ENCODE measurements at places on chromosomes 4 and X.
A peak's percentile ranks its signal among the peaks of the same experiment; 100 is the strongest.

DNA sequence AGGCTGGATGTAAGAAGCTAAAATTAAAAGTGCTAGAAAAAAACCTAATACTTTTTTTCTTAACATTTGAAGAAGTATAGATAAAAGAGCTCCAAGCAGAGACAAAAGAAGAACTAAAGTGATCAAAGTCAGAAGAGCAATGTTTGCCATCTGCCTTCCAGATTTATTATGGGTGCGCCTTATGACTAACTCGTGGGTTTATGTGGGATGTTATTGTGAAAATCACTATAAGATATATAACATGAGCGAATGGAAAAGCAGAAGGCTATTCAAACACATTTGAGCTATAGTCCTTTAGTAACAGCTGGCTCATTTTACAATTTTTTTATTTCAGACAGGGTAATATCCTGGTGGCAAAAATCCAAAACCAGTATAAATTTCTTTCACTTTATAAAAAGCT lies 1040.7 kb downstream of the RAPGEF2 start:
- ATAC-seq: no peak

DNA sequence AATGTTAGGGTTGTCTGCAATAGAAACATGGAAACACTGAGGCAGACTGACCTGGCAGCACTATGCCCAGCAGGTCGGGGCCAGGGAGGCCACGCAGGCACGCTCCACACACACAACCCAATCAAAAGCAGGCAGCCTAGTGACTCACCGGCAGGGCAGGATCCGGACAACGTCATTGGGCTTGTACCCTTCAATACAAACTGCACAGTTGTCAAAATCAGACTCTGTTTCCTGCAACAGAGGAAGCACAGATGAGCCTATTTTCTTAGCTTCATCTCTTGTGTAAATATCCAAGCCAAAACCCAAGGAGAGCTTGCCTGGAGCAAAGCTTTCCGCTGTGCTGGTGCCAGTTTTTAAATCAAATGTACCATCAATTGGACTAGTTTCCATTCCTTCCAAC lies 185.8 kb downstream of the RNF150 start:
- ATAC-seq: no peak

GRCh38 chrX:11640089-11640488 lies 25.6 kb downstream of the ARHGAP6 start:
- peak; percentile 59 for ATAC-seq

GRCh38 chr4:84870398-84871163 lies 95.9 kb downstream of the WDFY3 start:
- ATAC-seq: peak; percentile 77

DNA sequence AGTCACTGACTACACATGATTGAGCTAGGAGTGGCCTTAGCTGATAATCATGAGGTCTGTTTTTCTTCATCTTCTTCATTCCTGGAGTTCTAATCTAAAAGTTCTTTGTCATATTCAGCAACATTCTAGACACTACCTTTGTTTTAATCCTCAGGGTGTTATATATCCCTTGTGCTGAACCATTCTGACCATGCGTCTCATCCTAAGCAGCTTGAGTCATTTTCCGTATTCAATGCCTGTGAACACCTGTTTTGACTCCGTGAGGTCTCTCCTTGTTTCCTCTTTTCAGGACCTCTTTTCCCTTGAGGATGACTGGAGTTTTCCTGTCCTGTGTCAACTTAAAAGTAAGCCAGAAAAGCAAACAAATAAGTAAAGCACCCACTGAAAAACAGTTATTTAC lies 597.9 kb downstream of the GBA3 start:
- ATAC-seq: no peak

DNA sequence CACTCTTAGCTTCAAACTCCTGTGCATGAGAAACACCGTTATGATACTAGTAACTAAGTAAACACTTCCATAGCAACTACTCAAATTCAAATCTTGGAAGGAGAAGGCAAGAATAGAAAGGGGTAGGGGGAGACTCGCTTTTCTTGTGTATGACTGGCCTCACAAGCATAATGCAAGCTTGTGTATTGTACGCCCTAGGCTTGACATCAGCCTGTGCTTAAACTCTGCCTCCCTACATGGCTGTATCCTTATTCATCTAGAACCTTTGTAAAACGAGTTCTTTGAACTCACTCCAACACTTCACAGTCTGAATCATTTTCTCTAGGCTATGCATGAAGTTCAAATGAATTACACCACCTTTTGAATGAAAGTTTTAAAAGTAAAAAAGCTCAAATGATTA lies 1071.2 kb upstream of the ADGRL3 start:
- ATAC-seq: peak; percentile 58

- ATAC-seq: peak; percentile 47
These were observed 100.1 kb upstream of the VCX3B start for GRCh38 chrX:8364369-8365141.

GRCh38 chr4:23993373-23993772 lies 103.5 kb upstream of the PPARGC1A start:
- ATAC-seq: no peak

- no peak for ATAC-seq
These were observed 2.7 kb downstream of the ARHGEF6 start for GRCh38 chrX:136778020-136778419.

DNA sequence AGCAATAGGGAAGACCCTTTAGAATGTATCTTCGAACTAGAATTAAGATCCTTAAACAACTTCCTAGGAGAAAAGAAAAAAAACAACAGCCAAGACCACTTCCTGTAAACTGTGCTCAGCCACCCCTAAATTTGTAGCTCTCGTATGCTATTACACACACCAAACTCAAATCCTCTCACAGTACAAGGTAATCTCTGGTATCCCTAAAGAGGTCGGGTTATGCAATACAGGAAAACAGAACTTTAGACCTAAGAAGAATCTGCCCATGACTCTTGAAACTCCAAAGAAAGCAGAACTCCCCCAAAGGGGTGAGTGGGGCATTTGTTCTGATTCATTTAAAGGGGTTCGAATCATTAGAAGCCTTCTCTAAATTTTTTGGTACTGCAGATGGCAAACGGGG lies 170.9 kb upstream of the CASK start:
- no peak for ATAC-seq

DNA sequence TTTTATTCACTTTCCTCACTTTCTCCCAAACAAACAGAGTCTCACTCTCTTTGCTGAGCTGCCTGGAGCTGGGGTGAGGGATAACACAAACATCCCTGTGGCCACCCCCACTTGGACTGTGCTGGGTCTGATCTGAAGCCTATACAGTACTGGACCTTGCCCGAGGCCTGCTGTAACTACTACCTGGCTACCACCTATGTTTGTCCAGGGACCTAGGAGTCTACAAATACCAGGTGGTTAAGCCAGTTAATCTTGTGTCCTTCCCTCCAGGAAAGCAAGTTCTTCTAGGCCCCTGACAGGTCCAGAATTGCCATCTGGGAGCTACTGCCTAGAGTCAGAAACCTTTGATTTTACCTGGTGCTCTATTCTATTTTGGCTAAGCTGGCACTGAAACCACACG lies 87.3 kb downstream of the RTL3 start:
- no peak for ATAC-seq

DNA sequence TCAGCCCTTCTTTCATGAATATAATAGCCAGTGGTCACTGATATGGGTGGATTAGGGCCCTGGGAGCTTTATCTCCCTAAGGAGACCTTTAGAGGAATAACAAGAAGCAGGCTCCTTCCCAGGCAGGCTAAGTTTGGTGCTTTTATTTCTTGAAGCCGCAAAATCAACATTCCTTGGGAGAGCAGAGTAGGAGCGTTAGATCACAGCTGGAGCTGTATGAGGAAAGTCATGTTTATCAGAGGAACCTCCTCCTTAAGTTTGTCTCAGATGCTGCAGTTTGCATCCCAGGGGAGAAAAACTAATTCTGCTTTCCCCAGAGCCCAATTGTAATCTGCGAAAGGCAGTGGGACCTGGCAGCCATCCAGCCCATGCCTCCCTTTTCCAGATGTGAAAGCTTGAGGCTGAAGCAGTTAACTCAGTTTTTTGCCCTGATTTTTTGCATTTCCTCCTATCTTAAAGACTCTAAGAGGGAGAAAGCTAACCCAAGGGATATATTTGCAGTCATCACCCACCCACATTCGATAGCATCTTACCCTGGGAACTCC lies 186.0 kb upstream of the FRMPD4 start:
- ATAC-seq: no peak

- no peak for ATAC-seq
These were observed 22.6 kb upstream of the TLR7 start for GRCh38 chrX:12844319-12844718.

DNA sequence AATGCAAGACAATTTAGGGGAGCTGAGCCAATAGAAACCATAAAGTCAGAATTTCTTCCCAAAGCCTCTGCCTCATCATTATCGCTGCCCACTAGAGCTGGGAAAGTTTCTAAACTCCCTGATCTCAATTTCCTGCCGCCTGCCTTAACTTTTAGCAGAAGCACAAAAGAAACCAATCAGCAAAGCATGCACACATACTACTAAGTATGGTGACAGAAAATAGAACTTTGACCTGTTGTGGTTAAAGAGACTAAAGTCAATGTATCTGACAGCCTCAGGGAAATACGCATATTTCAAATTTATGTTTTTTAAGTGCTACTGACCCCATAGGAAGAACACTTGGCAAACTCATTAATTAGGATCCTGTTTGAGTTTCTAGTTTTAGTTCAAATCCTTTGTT lies 10.1 kb downstream of the STK26 start:
- no peak for ATAC-seq

- no peak for ATAC-seq
These were observed 37.5 kb upstream of the IL21 start for GRCh38 chr4:122658377-122658776.

- peak; percentile 100 for ATAC-seq
These were observed 24.3 kb upstream of the PGM2 start for GRCh38 chr4:37802068-37802666.

DNA sequence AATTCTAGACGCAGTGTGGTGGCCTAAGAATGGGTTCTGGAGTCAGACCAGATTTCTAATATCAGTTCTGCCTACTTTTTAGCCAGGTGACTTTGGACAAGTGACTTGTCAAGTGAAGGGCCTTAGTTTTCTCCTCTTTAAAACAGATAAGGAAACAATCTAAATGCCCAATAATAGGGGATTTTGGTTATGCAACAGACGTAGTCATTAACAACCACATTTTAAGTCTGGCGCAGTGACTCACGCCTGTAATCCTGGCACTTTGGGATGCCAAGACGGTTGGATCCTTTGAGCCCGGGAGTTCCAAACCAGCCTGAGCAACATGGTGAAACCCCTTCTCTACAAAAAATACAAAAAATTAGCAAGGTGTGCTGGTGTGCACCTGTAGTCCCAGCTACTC lies 2.1 kb upstream of the ZMYM3 start:
- ATAC-seq: no peak

DNA sequence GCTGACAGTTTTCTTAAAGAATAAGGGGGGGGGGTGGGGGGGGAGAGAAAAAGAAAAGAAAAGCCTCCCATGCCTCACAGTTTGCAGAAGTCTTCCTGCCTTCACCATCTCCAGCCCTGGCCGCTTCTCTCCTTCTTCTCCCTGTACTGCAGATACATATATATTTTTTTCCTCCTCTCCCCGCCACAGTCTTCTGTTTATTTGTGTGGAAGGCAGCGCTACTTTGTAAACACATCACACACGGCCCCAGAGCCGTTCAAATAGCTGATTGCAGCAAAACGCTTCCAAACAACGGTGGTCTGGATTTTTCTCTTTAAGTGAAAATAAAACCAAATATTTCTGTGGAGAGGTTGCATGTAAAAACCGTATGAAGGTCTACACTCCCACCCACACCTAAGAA lies 732 bp downstream of the NLGN4X start:
- no peak for ATAC-seq

- ATAC-seq: peak; percentile 54
These were observed 260.9 kb upstream of the RPS6KA3 start for GRCh38 chrX:20527558-20528011.

- no peak for ATAC-seq
These were observed 31.8 kb downstream of the CHIC2 start for GRCh38 chr4:54032558-54033135.

- ATAC-seq: no peak
These were observed 343.6 kb upstream of the TACR3 start for GRCh38 chr4:104063341-104063740.

GRCh38 chr4:169611157-169611556 lies 1.2 kb downstream of the NEK1 start:
- no peak for ATAC-seq

DNA sequence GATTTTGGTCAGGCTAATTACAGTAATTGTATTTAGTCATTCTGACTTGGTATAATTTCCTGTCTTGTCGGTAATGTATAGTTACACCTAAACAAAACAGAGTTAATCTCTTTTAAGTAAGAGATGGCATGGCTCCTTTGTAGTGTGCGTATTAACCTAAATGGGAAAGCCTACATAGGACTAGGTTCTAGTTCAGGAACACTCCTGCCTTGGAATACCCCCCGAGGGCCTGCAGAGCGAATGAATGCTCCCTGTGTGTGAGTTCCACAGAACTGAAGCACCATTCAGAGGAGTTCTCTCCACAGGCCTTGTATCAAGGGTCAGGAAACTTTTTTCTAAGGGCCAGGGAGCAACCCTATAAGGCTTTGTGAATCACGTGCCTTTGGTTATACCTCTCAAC lies 44.9 kb upstream of the STIM2 start:
- ATAC-seq: no peak

DNA sequence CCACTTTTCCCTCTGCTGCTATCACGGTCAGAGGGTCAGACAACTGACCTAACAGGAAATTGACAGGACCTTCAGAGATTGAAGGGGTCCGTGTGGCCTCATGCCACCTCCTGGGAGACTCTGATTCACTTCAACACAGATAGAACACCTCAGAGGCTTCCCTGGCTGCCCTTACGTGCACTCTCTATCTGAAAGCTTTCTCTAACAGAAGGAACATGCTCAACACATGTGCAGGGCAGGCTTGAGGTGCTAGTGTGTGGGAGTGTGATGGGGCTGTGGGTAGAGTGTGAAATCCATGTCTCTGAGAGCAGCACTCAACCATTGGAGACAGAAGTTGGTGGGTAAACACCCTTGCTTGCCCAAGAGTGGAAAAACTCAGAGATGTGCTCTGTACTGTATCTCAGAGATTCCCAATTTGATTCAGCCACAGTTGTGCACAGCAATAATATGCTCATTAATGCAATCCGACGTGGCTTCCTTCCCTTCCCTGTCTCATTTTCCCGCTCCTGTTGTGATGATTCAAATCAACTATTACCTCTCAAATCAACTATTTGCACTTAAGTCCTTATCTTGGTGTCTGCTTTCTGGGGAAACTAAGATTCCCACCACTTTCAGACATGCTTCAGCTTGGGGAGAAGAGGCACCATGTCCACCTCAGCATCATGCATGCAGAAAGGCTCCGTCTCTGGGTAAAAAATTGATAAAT lies 62.0 kb upstream of the MAGEB2 start:
- no peak for ATAC-seq

DNA sequence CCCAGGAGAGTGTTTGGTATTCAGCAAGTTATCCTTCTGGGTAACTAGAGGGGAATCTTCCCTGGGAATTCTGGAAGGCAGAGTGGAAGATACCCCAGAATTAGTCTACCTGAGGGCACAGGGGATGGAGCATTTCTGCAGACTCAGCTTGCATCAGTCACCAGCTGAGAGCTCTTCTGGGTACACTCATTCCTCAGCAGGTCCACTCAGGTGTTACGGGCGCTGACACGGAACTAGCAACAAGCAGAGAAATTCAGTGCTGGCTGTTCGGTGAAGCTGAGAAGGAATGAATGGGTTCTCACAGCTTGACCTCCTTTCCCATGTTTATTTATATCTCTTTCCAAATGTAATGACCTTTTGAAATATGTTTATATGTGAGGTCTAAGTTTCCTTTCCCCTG lies 106.0 kb upstream of the PNPLA4 start:
- no peak for ATAC-seq

GRCh38 chrX:8604131-8604530 lies 127.8 kb downstream of the ANOS1 start:
- ATAC-seq: no peak

Data from motor neuron (in vitro differentiated cells).